ENCODE measurements at places on chromosomes 4 and X.

DNA sequence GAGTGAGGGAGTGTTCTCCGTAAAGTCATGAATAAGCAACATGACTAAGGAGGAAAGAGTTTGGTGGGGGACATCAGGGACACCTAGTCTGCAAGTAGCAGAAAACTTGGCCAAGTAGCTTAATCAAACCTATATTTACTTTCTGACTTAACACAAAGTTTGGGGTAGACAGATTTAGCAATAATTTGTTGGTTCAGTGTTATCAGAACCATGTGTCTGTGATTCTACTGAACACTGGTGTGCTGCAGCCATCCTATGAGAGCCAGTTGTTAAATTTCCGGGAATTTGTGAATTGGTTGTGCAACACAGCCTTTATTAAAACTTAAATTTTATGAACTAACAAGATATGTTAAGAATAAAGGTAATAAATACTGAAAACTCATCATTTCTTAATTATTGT lies 469.3 kb downstream of the C4orf33 start:
- DNase-seq, result no peak

GRCh38 chrX:116289592-116289991 lies 119.0 kb downstream of the AGTR2 start:
- DNase-seq, result no peak

- no peak for DNase-seq
Observed at GRCh38 chr4:96602661-96603060, 762.8 kb downstream of the PDHA2 start.

DNA sequence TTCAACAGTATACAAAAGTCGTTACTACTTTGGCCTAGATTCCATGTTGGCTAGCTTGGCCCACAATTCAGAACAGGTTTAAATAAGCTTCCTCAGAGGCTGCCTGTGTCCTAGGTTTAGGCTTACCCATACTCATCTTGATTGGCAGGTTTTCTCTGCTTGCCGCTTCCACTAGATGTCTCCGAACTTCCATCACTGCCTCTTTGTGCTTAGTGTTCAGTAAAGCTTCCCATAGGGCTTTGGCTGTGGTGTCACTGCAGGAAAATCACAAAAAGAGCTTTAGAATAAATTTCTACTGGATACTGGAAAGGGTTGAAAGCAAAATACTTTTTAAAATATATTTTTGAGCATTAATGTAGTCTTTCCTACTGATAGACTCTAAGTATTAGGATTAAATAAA lies 52.4 kb downstream of the SCFD2 start:
- DNase-seq, result no peak

- peak; percentile 48 for DNase-seq
Observed at GRCh38 chrX:41145920-41146608, 60.8 kb downstream of the USP9X start.

DNA sequence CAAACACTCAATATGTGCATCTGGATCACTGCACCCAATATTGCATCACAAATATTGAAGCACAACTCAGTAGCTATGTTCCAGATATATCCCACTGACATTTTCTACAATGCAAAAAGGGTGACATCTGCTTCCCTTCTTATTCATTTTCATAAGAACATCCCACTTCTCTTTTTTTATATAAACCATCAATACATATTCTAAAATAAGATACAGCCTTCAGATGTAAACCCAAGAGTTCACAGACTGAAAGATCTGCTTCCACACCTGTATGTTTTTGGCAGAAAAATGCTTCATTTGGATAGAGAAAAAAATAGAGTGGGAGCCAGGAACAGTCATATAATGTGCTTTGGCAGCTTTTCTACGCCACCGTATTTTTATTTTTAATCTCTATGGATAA lies 815.6 kb upstream of the ADGRL3 start:
- no peak for DNase-seq
